ENCODE measurements at places on chromosomes 6 and 20.

GRCh38 chr6:166744223-166745134, 117.4 kb upstream of the RPS6KA2 start:
- no peak for DNase-seq

DNA sequence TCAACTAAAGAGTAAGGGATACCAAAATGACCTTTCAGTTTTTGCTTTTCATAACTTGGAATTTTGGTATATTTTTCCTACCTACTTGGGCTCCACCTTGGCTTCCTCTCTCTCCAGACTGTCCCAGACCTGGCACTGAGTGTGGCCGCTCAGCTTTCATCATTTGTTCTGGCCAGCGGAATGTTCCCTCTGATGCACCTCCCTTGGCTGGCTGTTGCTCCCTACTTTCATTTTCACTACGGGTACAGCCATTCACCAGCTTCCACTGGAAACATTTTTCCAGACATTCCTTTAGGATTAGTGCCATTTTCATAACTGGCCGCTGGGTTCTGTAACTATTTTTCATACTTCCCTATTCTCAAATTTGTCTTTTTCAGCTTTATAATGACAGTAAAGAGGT, 487.4 kb downstream of the TENT5A start:
- no peak for DNase-seq

GRCh38 chr20:52972965-52973819, 1.0 kb downstream of the TSHZ2 start:
- no peak for DNase-seq

- no peak for DNase-seq
Measured at GRCh38 chr6:143180826-143181225, 120.1 kb downstream of the AIG1 start.

- DNase-seq, result no peak
Measured at GRCh38 chr20:7943891-7944290, 3.6 kb upstream of the HAO1 start.

- DNase-seq, result no peak
Measured at GRCh38 chr20:25083773-25084625, 2.1 kb upstream of the VSX1 start.

DNA sequence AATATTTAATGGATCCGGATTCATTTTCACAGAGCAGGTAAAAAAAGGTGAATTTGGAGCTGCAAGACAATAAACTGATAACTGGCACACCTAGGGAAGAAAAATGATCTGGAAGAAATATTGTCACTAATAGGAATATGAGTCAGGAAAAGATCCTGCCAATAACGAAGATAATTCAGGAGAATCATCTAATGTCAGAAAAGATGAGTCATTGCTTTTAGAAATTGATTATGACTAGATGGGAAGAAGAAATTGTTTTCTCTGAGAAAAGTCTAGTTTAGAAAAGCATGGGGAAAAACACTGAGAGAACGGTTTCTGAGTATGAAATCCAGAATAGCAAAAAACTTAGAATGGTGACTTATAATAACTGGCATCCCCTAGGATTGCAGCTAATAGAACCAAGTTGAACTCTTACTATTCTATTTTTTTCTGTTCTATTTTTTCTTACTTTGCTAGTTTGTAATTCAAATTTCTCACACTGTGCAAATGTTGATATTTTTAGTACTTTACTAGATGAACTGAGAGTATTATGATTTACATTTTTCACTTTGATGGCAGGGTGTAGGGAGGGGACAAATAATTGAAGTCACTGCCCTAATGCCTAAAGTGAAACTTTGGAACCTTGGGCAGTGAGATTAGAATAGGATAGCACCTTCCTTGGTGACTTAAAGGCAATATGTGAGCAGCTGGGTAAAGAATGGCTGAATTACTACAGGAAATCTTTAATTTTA, 38.2 kb upstream of the SUPT3H start:
- no peak for DNase-seq

Data from stimulated activated CD4-positive, alpha-beta T cell treated with anti-CD3 and anti-CD28 coated beads, TNF-alpha, amount 100 ng/mL, for 24 hours (primary cell).